ENCODE measurements at places on chromosomes 1 and 21.

DNA sequence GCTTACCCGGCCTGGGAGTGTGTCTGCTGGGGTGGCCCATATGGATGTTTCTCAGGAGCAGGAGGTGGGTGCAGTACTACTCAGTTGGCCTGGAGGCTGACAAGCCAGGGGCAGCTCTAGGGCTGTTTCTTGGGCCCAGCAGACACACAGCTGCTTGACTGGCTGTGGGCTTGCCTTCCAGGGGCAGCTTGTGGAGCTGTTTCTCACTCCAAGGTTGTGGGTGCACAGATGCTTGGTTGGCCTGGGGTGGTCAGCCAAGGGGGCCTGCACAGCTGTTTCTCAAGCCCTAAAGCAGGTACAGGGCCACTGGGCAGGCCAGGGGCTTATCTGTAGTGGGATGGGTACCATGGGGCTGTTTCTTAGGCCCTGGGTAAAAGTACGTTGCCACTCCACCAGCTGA is 1078.1 kb upstream of the ADGRL2 start:
- no peak for DNase-seq

GRCh38 chr1:30801771-30802198 is 44.2 kb upstream of the LAPTM5 start:
- peak; percentile 80 for DNase-seq

GRCh38 chr1:234230414-234230862 is 142.8 kb upstream of the COA6 start:
- no peak for DNase-seq

GRCh38 chr1:15189692-15190370 is 36.3 kb downstream of the TMEM51 start:
- no peak for DNase-seq

DNA sequence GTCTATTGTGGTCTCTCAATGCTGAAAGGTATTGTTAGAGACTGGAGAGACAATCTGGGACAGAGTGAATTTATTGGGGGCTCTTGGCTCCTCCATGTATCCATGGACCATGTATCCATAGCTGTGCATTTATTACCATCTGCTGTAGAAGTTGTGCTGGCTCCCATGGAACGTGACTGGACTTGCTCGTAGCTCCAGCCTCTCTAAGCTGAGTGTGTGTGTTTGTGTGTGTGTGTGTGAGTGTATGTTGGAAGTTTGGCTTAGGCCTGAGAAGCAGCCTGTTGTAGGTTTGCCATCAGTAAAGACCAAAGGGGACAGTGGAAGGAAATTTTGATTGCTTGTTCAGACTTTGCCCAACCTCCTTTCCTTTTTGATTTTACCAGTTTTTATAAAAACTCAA is 105.7 kb upstream of the USP24 start:
- DNase-seq, result no peak

GRCh38 chr1:164748253-164748899 is 189.4 kb downstream of the PBX1 start:
- DNase-seq, result no peak

All from hematopoietic multipotent progenitor cell treated with erythropoietin and hydrocortisone succinate and interleukin-3 and kit ligand, for 17 days (in vitro differentiated cells).